ENCODE measurements at places on chromosomes 6 and 20. TPM values are rescaled to one million over a fixed set of nuclear protein-coding genes. Genes with fewer than 3 reads are reported as not detected.

The LRFN2 gene
- not detected for total RNA-seq

The ANKEF1 gene
- 10.1 TPM for total RNA-seq

The SERAC1 gene
- total RNA-seq: 17.6 TPM

The SRSF12 gene
- total RNA-seq: 3.3 TPM

The RNF144B gene
- 67.3 TPM for total RNA-seq

The FOXC1 gene
- total RNA-seq: 3.8 TPM

The RFX6 gene
- not detected for total RNA-seq

The CYB5R4 gene
- total RNA-seq: 10.8 TPM

The PNPLA1 gene
- not detected for total RNA-seq

The ATRN gene
- 76.4 TPM for total RNA-seq

The ZNF311 gene
- 1.7 TPM for total RNA-seq

The GUCA1A gene
- total RNA-seq: not detected

The CFAP206 gene
- total RNA-seq: 3.9 TPM

The RAB23 gene
- 19.6 TPM for total RNA-seq

The PTK6 gene
- not detected for total RNA-seq

The LY6G6C gene
- total RNA-seq: not detected

The ASIP gene
- total RNA-seq: not detected

The AGER gene
- 20.6 TPM for total RNA-seq

The ADGRF1 gene
- 15.1 TPM for total RNA-seq

The ESF1 gene
- 10.0 TPM for total RNA-seq

The RAET1G gene
- total RNA-seq: 1.6 TPM

The PDE7B gene
- 8.1 TPM for total RNA-seq

The PDYN gene
- not detected for total RNA-seq

The RHAG gene
- total RNA-seq: not detected

The TMEM170B gene
- total RNA-seq: 6.6 TPM

The GJA10 gene
- not detected for total RNA-seq

The OR2H2 gene
- not detected for total RNA-seq

The ZBTB12 gene
- total RNA-seq: 1.9 TPM

The DIDO1 gene
- 69.6 TPM for total RNA-seq

The MRPS18B gene
- total RNA-seq: 47.0 TPM

The DLL1 gene
- 14.9 TPM for total RNA-seq

The ARMH2 gene
- not detected for total RNA-seq

The MYCT1 gene
- 20.1 TPM for total RNA-seq

The MDFI gene
- total RNA-seq: 9.3 TPM

Data from thyroid gland (tissue), 4 donors.